ENCODE measurements at places on chromosomes 6 and 20.
A peak's percentile ranks its signal among the peaks of the same experiment; 100 is the strongest.

- DNase-seq: no peak
Measured at GRCh38 chr6:80537118-80537972, 430.9 kb downstream of the BCKDHB start.

DNA sequence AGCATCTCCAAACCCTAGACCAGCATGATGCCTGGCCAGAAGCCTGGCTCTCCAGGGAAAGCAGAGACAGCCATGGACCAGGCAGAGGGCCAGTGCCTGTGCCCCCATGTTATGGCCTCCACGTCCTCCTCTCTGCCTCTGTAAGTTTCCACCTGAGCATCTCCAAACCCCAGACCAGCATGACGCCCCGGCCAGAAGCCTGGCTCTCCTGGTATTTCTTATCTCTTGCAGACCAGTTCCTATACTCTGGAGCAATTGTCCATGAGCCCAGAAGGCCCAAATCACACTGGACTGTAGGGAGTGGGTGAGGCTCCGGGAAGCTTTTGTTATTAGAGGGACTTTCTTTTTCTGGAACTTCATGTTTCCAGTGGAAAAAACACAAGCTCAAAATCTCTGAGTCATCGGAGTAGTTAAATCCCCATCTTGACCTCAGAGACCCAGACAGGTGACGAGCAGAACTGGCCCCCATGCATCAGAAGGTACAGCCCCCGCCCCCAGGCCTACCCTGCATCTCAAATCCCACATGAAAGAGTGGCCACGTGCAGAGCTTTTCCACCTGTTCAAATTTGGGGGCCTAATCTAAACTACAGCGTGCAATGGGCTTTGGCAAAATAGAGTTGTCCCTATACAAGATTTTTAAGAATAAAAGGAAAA is 110.2 kb upstream of the FOXQ1 start:
- DNase-seq: no peak

DNA sequence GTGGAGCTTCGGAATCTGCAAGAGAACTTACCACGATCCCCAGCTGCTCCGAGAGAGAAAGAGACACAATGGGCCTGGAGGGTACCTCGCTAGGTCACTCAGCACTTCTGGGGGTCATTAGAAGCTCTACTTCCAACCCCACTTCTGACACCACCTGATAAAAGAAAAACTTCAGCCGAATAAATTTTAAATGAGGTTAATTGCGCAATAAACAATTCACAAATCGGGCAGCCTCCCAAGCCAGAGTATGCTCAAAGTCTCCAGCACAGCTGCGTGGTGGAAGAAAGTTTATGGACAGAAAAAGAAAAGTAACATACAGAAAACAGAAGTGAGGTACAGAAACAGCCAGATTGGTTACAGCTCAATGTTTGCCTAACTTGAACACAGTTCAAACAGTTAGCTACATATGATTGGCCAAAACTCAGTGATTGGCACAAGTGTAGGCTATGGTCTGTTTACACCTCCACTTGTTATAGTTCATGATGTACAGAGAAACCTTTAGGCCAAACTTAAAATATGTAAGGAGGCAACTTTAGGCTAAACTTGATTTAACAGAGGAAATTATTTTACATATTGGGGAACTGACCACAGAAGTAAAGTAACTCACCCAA is 52.6 kb downstream of the COL11A2 start:
- DNase-seq: no peak

GRCh38 chr6:21781128-21781527 is 187.6 kb downstream of the SOX4 start:
- DNase-seq: no peak

DNA sequence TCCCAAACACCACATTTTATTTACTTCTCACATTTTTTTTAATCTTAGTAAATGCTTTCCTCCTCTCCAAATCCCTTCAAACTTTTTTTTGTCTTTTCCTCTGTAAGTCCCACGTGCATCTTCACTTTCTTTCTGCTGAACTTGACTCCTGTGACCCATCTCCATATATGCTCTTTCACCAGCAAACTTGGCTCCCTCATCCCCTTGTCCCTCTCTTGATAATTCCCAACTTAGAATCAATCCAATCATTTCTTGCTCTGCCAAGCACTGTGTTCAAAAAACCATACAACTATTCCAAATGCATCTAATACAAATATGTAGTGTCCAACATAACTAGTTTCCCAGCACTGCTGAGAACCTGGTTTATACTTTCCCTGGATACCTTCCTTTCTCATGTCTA is 519.4 kb downstream of the HDGFL1 start:
- no peak for DNase-seq

- no peak for DNase-seq
Measured at GRCh38 chr20:22499515-22500166, 84.7 kb downstream of the FOXA2 start.

GRCh38 chr6:106913111-106913510 is 61.4 kb downstream of the CD24 start:
- no peak for DNase-seq

- no peak for DNase-seq
Measured at GRCh38 chr6:129744201-129744879, 34.4 kb upstream of the ARHGAP18 start.

DNA sequence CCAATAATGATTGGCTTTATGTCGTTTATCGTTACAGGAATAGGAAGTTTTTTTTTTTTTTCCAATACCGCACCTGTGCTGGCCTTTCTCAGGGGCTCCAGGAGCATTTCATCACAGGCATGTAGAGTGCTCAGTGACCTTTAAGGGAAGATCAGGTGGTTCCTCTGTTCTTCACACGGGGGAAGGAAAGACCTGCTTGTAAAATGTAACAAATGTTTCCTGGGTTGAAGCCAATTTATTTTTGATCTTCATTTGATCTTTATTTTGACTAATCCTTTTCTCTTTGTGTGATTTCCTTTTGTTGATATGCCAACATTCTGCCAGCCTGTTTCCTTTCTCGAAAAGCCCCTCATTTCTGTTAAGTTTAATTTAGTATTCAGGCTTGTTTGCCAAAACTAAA is 61.9 kb upstream of the HBS1L start:
- peak; percentile 55 for DNase-seq

DNA sequence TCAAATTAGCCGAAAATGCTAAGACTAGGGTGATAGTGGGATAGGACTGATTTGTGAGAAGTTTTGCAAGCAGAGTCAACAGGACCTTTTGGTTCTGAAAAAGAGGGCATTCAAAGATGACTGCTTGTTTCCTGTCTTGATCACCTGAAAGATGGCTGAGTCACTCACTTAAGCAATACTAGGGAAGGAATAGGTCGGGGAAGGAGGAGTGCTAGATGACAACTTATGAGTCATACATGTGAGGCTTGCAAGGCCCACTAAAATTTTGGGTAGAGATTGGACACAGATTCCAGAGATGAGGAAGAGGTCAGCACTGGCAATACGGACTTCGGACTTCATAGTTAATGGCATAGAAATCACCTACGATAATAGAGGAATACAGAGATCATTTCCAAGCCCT is 89.2 kb downstream of the FAM83B start:
- DNase-seq: no peak

GRCh38 chr6:16148498-16148897 is 19.6 kb downstream of the MYLIP start:
- DNase-seq: no peak

DNA sequence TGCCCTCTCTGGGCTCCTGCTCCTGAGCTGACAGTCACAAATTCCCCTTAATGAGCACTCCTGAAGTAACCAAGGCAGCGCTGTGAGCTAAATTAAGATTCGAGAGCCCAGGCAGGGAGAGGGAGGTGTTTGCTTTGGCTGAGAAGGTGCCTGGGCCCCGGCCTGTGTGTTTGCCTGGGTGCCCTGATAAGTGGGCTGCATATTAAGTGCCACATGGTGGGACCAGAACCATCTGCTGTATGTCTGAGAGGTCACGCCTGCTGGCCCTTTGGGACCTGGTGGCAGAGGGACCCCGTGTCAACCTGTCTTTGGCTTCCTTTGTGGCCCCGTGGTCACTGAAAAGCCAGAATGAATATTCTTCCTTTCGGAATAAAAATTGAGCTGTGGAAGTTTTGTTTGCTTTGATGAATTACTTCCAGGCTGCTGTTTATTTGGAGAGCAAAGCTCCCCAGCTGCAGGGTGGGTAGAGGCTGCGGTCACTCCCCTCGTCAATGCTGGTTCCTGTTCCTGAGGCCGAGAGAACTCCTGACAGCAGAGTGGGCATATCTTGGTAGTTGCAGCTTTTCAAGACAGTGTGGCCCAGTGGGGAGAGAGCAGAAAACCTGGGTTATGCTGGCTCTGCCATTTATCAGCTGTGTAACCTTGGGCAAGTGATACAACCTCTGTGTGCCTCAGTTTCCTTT is 17.5 kb upstream of the KCNK16 start:
- no peak for DNase-seq

DNA sequence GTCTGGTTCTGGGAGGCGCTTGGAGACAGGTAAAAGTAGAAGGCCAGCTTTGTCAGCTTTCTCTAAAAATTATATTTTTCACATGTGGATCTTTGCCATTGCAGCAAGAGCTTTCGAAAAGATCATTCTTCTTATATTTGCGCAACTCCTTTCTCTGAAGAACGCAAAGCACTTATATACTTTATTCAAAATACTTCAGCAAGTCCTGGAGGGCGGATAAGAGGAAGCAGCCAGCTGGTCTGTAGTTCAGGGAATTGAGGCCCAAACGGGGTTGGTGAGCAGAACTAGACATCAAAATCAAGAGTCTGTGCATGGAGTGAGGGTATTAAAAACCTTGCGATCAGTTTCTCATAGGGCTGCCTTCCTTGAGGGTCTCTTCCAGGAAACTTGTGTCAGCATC is 182.3 kb downstream of the DTNBP1 start:
- DNase-seq: no peak

DNA sequence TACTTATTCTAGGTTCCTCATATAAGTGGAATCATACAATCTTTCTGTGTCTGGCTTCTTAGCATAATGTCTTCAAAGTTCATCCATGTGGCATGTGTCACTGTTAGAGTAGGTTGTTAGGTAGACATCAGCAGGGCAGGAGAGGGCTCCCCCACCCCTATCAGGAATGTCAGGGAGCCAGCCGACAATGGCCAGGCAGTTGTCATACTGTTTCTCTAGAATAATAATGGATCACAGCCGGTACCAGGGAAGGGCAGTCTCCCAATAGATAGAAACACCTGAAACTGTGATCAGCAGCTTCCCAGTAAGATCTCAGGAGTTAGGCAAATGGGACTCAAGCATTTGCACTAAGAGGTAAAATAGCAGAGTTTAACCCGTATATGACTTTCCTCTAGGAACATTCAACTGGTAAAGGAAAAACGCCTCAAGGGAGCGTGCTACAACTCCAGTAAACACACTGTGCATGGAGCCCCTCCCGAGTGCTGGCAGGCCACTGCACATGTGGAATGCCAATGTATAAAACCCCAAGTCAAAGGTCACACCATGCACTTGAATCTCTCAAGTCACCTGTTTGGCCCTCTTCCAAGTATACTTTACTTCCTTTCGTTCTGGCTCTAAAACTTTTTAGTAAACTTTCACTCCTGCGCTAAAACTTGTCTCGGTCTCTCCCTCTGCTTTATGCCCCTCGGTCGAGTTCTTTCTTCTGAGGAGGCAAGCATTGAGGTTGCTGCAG is 29.8 kb upstream of the SIRT5 start:
- DNase-seq: no peak

- DNase-seq: no peak
Measured at GRCh38 chr6:77433888-77434287, 29.4 kb downstream of the HTR1B start.

DNA sequence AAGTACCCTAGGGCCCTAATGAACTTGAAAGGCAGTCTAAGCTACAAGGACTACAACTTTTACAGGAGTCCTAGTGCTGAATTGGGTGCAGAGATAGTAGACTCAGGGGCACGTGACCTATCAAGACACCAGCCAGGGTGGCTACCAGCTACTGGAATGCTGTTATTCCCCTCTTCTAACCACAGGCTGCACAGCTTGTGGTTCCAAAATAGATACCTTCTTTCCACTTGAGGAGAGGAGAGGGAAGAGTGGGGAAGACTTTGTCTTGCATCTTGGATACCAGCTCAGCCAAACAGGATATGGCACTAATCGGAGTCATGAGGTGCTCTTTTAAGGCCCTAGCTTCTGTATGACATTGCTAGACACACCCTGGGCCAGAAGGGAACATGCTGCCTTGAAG is 60.0 kb upstream of the MTRF1L start:
- no peak for DNase-seq

DNA sequence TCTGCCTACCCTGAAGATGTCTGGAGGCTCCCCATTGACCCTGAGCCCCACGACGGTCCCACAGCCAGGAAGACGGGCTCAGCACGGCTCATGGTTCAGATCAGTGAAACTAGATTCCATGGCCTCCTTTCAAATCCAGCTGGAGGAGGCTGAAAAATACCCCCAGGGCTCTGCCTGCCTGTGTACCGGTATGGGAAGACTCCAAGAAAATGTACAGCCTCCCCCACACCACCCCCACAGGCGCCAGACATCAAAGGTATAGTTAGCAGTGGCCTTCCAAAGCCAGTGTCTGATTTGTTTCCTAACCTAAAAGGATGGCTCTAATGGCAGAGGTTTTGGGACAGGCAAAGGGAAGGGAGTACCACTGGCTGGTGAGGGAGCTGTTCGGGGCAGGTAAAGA is 86.2 kb upstream of the SNAP25 start:
- no peak for DNase-seq

GRCh38 chr6:168714547-168715260 is 273.7 kb downstream of the SMOC2 start:
- no peak for DNase-seq

- DNase-seq: no peak
Measured at GRCh38 chr6:45786355-45786781, 229.3 kb downstream of the CLIC5 start.
